Osteoblast (primary cell): ENCODE measurements at places on chromosomes 4 and X. TPM values are rescaled to one million over a fixed set of nuclear protein-coding genes. Genes with fewer than 3 reads are reported as not detected.
A peak's percentile ranks its signal among the peaks of the same experiment; 100 is the strongest.

DNA sequence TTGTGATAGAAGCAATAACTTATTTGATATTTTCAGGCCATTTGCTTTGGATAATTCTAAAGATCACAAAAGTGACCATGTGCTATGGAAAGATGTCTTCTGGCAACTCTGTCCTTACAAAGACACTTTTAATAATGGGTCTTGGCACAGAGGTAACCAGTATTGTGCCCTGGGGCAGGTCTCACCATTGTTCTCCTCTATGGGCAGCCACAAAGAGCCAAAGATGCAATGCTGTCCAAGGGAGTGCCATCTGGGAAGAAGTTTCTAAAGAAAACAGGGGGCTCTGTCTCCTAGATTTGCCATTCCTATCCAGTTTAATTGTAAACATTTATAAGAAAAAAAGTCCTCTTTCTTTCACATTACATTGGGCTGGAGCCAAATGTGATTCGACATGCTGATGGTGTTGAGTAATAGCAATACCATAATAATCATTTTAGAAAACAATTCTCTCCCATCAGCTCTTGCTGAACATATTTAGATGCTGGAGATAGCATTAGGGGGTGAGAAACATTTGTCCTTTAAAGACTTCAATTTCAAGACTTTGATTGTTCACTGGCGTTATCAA is 179.9 kb downstream of the KIT start:
- no peak for DNase-seq

DNA sequence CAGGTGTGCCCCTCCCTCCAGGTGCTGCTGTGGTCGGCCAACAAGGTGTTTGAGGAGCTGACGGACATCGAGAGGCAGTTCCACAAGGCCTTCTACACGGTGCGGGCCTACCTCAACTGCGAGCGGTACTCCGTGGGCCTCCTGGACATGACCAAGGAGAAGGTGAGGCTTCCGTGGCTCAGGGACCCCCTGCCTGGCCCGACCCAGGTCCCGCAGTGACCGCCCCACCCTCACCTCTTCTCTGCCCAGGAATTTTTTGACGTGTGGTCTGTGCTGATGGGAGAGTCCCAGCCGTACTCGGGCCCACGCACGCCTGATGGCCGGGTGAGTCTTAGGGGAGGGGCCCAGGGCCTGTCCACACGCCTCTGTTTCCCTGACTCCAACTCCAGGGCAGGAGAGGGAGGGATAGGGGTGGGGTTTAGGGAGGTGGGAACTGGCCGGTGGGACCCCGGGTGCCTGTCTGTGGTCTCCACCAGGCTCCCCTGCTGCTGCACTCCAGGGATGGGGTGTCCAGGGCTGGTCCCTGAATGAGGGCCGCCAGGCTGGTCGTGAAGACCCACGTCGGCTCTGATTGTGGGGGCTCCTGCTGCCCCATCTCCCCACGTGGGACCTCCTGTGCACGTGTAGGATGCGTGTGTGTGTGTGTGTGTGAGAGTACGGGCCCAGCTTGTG is 20.1 kb downstream of the ATP5ME start:
- DNase-seq = peak; percentile 69

GRCh38 chr4:185846505-185847150 is 34.6 kb upstream of the SORBS2 start:
- DNase-seq = peak; percentile 50

DNA sequence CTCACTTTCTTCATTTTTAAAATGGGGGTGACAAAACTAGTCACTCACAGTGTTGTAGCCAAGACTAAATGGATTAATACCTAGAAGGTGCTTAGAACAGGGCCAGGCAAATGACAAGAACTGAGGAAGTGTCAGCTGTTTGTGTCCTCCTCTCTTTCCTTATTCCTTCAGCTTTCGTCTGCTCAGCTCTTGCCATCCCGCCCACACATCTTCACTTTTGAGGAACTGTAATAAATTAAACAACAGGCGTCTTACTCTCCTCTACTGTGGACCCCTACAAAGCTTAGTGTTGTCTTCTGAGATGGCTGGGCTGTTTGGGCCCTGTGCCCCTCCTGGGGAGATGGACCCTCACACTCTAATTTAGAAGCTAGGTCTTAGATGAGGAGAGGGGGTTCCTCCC is 2.7 kb downstream of the HPSE start:
- DNase-seq = no peak

DNA sequence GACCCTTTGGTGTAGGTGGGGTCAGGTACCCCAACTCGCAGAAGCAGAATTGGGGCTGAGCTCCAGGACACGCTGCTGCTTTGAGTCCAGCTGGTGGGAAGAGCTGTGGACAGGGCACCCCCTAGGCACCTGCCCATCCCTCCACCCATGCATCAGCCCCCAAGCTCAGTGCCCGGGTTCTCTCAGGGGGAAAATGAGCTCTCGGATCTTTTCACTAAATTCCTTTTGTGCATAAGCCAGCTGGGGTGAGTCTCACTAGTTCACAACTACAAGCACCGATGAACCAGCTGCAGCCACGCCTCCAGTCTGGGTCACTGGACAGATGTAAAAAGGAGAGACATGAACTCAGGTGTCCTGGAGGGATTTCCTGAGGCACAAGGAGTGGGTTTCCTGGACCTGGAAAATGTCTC is 286.8 kb downstream of the CRLF2 start:
- DNase-seq = no peak

DNA sequence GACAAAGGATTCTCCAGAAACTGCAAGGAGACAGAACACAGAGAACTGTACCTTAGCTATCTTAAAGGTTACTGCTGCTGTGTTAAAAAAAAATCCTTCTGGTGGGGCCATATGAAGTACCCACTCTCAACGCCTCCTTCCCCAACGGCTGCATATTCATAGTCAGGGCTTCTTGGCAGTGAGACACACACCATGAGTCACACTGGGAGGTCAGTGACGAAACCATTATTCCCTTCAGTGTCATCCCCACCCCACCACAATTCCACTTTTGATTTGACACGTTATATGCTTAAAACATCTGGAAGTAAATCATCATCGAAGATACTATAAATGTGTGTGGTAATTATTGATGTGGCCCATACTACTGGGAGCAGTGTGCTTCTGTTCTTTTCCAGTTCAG is 271.5 kb downstream of the LDB2 start:
- peak; percentile 86 for DNase-seq

Gene OPHN1
- 6.9 and 7.4 TPM in 2 replicates for total RNA-seq

Gene UGT2B17
- total RNA-seq = not detected in 2 replicates

Gene GABRG1
- not detected in 2 replicates for total RNA-seq

Gene SLAIN2
- total RNA-seq = 64.1 and 77.2 TPM in 2 replicates

Gene DDX53
- total RNA-seq = not detected in 2 replicates

Gene PCGF3
- total RNA-seq = 32.7 and 43.1 TPM in 2 replicates
